ENCODE measurements at places on chromosomes 16 and 17.

DNA sequence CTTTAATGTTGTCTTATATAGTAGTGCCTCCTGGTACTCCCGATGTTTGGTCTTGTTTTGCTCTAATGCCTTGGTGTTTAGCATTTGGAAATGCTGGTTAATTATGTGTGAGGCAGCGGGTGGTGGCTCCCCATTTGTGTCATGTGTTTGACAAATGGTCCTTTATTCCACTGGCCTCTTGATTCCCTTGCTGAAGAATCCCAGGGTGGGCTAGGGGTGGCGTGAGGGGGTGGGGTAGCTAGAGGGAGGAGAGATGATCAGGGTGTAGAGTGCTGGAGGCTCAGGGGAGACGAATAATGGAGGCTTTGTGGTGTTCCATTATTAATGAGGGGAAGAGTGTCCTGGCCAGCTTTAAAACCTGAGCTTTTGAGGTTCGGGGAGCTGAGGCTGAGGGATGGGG is 5.4 kb downstream of the DYNLL2 start:
- no peak for DNase-seq

DNA sequence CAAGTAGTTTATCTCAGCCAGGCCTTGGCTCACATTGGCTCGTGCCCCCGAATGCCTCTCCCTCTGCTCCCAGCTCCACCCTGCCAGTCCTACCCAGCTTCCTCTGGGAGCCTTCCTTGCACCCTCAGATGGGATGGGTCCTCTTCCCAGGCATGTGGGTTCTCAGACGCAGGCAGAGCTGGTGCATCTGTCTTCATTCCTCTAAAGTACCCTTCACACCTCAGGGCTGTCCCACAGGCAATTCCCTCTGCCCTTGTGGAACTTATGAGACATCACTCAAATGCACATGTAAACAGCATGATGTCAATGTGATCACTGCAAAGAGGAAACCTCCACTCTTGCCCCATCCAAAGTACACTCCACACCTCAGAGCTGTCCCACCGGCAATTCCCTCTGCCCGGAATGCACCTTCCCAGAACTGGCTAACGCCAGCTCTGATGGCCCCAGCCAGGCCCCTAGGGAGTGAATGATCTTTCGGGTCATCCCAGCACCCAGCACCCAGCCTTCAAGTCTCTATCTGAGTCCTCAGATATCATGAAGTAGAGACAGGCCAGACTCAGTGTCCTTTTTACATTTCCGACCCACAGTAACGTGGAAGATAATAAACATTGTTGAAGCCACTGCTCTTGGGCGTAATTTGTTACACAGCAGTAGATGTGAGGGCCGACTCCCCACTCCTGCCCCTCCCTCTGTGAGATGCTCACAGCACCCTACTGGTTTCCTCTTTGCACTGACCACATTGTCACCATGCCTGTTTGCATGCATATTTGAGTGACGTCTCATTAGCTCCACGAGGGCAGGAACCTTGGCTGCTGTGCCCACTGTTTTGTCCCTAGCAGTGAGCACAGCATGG is 85.4 kb downstream of the N4BP1 start:
- DNase-seq = no peak

- DNase-seq = no peak
Observed at GRCh38 chr17:8602679-8603078, 27.8 kb downstream of the MYH10 start.

- DNase-seq = no peak
Observed at GRCh38 chr17:44530896-44531418, 26.3 kb upstream of the FZD2 start.

GRCh38 chr16:4428500-4428899 is 2.8 kb downstream of the DNAJA3 start:
- no peak for DNase-seq

DNA sequence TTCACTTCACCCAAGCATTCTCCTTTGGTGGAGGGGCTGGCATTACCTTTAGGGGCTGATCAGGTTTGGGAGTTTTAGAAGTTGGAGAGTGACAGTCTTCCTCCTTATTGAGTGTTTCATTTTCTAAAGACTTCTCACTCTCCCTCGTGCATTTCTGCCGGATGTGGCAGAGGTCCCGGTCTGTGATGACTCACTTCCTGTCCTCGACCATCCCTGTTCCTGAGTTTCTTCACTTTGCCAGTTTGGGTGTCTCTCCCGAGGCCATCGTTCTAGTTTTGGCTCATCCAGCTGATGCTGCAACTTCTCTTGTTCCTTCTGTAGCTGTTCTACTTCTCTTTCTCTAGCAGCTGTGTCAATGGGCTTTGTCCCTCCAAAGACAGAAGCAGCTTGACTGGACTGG is 104.3 kb downstream of the PHKB start:
- DNase-seq = peak; percentile 77

DNA sequence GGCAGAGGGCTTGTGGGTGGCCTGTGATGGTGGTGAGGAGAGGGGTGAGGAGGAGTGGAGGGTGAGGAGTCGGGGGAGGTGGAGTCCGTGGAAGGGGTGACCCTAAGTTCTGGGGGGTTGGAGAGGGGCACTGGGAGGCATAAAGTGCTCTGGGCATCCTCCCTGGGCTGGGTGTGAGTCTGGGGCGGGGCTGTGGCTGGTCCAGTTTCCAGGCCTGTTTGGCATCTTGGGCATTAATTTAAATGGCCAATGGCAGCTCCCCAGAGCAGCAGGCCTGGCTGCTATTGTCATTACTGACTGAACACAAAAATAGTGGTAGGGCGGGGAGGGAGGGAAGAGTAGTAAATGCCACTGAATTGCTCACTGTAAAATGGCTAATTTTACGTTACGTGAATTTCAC is 7.7 kb upstream of the ARHGAP23 start:
- no peak for DNase-seq

- DNase-seq = no peak
Observed at GRCh38 chr17:57913575-57914272, 41.5 kb downstream of the CUEDC1 start.

GRCh38 chr16:69049146-69049545 is 56.3 kb upstream of the HAS3 start:
- peak; percentile 51 for DNase-seq

- no peak for DNase-seq
Observed at GRCh38 chr16:86068722-86069121, 169.8 kb downstream of the IRF8 start.

GRCh38 chr17:3813171-3813570 is 12.2 kb upstream of the ITGAE start:
- DNase-seq = no peak

- DNase-seq = peak; percentile 88
Observed at GRCh38 chr16:69482410-69482991, 58.1 kb downstream of the CYB5B start.

DNA sequence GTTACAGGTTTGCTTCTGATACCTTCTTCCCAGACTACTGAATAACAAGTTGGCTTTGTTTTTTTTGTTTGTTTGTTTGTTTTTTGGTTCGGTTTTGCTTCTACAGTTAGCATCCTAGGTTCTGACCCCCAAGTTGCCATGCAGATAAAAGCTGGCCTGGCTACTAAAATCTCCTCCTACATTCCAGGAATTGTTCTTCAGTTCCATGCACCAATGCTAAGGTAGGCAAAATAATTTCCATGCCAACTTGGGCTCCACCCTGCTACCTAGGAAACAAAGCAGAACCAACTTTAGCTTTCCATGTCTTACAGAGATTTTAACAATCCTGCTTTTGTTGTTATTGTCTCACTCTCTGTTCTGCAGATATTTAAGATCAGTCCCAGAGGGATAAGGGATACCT is 495.5 kb upstream of the SOX9 start:
- no peak for DNase-seq

- peak; percentile 75 for DNase-seq
Observed at GRCh38 chr16:29674188-29674587, 4.8 kb upstream of the QPRT start.

GRCh38 chr16:73214825-73215677 is 167.1 kb upstream of the ZFHX3 start:
- peak; percentile 85 for DNase-seq

DNA sequence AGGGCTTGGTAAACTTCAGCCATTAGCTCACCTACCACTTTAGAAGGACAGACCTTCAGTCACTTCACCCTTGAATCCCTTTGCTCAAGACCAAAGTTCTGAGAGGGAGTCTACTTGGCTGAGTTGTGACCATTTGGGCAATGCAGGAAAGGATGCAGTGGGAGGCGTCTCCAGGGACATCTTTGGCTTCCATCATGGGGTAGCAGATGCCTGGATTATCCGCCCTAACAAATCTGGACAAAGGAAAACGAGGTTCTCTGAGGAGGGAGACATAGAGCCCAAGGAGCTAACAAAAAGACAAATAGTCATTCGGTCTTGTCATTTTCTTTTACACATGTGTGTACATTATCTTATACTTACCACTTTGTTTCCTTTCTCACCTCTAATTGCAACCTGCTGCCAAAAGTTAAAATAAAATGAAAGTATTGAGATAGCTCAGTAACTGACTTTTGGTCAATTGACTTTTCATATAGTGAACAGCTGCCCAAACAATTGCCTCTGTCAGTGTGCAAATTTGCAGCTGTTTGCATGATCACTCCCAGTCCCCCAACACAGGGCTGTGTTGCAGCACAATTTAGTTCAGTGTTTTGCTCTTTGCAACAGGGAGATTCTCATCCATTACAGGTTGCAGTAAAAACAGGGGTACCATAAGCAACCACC is 108.9 kb upstream of the EEF2KMT start:
- no peak for DNase-seq

DNA sequence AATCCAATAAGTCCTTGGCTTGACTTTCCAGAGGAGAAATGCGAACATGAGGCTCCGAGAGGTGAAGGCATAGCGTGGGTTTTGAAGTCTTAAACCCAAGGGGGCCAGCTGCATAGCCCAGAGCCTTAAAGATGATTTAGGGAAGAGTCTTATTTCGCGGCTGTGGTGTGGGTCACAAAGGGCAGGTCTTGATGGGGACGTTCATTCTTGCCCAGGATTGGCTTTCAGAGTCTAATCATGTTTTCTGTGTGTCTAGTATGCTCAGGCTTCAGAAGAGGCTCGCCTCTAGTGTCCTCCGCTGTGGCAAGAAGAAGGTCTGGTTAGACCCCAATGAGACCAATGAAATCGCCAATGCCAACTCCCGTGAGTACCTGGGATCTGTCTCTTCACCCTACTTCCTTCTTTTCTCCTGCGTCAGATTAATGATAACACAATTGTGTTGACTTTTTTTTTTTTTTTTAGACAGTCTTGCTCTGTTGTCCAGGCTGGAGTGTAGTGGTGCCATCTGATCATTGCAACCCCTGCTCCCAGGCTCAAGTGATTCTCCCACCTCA is 951 bp downstream of the RPL19 start:
- no peak for DNase-seq

GRCh38 chr16:17801068-17801467 is 330.3 kb upstream of the XYLT1 start:
- DNase-seq = no peak

DNA sequence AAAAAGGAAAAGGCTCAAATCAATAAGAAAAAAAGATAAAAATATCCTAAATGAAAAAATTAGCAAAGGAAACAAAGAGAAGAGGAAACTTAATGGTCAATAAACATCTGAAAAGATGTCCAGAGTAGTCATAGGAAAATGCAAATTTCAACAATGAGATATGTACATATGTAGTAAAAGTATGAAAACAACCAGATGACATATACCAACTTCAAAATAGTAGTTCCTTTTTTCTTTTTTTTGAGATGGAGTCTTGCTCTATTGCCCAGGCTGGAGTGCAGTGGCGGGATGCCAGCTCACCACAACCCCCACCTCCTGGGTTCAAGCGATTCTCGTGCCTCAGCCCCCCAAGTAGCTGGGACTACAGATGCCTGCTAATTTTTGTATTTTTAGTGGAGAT is 21.7 kb upstream of the NFAT5 start:
- no peak for DNase-seq

DNA sequence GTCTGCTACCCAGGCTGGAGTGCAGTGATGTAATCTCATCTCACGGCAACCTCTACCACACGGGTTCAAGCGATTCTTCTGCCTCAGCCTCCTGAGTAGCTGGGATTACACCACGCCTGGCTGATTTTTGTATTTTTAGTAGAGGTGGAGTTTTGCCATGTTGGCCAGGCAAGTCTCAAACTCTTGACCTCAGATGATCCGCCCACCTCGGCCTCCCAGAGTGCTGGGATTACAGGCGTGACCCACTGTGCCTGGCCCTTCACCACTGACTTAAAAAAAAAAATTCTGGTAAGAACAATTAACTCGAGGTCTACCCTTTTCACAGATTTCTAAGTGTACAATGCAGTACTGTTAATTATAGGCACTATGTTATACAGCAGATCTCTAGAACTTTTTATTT is 279.4 kb downstream of the PARN start:
- DNase-seq = no peak

DNA sequence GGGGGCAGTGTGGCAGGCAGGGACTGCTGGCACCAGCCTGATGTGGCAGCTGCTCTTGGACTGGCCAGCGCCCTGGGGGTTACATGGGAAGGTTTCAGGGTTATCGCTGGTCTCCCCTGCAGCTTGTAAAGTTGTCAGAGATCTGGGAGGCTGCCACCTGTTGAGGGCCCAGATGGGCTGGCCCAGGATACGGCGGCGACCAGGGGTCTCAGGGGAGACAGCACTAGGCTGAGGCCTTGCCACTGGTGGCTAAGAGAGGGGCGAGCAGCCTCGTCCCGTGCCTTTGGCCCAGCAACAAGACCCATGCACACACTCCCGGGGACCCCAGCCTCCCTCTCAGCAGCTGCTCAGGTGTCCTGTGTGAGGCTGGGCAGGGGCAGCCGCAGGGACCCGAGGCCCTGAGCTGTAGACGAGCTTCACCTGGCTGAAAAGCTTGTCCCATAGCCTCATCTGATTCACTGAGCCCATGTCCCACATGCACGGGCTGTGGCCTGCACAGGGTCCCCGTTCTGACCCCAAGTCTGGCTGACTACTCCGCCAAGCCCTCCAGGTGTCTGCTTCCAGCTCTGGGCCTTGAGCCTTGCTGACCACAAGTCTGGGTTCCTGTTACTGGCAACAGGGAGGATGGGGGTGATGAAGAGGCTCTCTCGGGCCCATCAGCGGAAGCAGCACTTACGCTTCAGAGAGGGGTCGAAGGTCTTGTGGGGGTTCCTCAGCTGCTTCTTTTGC is 6.2 kb downstream of the DUS1L start:
- DNase-seq = no peak

- no peak for DNase-seq
Observed at GRCh38 chr17:66985338-66986237, 21.1 kb downstream of the CACNG4 start.

DNA sequence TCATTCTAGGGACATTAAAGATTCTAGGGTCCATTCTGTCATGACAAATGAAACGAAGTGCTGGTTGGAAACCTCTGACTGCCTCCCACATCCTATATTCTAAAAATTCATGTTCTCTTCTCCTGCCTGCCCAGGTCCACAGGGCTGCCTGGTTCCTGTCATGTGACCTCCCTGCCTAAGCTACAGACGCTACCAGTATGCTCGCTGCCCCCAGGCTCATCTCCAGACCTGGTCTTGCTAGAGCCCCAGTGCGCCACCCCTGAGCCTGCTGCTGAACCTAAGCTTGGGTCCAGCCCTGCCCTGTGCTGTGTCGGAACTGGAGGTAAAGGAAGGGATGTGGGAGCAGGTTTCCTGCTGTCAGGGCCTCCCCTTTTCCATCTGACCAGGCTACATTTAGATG is 231.6 kb upstream of the CDH5 start:
- no peak for DNase-seq

- no peak for DNase-seq
Observed at GRCh38 chr16:82071421-82071820, 36.4 kb downstream of the HSD17B2 start.

GRCh38 chr17:78409191-78409928 is 30.9 kb downstream of the PGS1 start:
- no peak for DNase-seq
